Ascending aorta (tissue), 2 donors: ENCODE measurements at places on chromosomes 2 and 18.

DNA sequence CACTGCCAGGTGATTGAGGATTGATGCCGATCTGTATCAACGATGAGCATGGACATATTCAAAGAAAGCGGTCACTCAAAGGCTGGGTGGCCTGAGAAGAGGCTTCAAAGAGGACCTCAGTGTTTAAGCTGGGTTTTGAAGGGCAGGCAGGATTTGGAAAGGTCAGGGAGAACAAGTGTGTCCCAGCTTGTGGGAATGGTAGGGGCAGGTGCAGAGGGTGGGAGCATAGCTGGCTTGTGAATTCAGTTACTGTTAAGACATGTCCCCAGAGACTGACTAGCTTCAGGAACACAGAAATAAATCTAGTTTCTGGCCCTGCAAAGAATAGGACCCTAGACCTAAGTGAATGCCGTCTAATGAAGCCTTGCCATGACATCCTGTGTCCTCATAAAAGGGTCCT is 363.4 kb downstream of the CLIP4 start:
- no peak for DNase-seq

DNA sequence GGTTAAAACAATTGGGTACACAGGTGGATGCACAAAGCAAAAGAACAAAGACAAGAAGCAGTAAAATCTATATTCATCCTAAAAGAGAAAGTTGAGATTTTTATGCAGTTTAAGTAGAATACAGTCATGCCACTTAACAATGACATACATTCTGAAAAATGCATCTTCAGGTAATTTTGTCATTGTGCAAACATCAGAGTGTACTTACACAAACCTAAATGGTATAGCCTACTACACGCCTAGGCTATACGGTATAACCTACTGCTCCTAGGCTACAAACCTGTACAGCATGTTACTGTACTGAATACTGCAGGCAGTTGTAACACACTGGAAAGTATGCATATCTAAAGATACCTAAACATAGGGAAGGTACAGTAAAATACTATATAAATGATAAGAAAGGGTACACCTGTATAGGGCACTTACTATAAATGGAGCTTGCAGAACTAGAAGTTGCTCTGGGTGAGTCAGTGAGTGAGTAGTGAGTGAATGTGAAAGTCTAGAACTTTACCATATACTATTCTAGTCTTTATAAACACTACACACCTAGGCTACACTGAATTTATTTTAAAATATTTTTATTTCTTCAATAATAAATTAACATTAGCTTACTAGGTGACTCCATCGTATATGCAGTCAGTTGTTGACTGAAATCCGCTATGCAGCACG is 132.9 kb downstream of the BARD1 start:
- no peak for DNase-seq

DNA sequence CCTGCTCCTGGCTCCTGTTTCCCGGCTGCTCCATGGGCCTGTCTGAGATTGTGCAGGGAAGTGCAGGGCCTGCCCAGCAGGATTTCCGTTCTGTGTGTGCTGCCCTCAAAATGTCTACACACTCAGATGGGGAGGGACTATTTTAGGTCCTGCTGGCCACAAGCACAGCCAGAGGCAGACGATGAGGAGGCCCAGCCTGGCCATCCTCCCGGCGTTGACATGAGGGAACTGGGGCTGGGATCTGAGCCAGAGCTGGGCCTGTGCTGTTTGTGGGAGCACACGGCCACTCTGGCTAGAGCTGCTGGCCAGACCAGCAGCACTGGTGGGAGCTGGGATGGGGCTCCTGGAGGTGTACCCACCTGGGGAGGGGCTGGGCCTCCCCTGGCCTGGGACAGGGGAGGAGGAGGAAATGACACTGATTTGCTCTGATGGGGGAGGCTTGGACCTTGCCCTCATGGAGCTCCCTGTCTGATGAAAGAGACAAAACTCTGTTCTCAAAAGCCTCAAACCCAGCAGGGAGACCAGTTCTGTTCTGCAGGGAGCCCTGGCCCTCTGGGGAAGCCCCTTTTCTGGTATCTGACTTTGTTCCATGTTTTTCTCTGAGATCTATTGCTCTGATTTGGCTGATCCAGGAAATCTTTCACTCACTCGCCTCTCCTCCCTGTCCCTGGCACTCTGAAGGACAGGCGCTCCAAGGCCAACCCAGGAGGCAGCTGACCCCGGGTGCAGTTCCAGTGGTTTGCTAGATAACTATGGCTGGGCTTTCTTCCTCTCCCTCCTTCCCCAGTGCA is 161.8 kb downstream of the DYSF start:
- peak; percentile 46 for DNase-seq

DNA sequence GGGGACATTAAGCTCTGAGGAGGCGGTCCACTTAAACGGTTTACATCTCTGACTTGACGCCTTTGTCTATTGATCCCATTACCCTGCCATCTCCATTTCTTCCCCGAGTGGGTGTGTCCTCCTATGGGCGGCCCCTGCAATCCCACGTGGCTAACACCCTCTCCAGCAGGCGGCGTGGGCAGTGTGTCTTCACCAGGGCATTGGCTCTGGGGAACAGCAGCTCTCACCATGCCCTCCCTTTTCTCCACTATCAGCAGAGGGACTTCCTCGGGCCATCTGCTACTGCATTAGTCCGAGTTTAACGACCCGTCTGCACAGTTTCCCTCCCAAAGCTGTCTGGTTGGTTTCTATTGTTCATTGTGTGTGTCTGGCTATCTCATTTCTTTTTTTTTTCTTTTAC is 511.9 kb upstream of the NRP2 start:
- DNase-seq = no peak

DNA sequence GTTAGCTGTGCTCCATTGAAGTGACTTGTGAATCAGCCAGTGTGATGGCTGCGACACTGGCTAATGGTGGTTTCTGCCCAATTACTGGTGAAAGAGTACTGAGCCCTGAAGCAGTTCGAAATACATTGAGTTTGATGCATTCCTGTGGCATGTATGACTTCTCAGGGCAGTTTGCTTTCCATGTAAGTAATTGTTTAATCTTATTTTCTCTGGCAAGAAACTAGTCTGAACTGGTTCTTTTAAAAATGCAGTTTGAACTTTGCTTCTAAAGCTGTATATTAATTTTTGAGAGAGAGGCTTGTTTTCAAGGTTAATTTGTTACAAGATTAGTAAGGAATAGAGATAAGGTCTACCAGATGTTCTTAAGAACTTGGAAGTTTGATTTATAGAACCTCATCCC is 46.7 kb downstream of the GLS start:
- no peak for DNase-seq

DNA sequence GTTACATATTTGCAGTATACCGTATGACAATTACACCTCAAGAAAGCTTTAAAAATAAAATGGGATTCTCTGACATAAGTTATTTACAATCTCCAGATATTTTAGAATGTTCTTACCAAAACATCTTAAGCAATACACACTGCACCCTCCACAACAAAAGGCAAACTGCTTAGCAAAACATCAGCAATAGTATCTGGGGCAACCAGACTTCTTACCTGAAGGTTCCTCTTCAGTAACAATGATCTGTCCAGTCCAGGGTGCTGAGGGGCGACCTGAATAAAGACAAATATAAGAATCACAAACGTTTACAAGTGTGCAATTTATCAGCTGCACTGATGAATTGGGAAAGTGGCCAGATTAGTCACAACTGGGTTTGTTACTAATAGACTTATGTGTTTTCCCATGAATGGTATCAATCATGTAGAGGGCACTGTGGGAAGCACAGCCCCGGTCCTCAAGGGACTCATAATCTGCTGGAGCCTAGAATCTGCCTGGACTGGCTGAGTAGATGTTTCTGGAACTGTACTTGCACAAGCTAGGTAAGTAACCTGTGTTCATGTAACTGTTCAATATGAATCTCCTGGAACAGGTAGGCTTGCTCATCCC is 70.7 kb downstream of the MYOM1 start:
- DNase-seq = no peak

DNA sequence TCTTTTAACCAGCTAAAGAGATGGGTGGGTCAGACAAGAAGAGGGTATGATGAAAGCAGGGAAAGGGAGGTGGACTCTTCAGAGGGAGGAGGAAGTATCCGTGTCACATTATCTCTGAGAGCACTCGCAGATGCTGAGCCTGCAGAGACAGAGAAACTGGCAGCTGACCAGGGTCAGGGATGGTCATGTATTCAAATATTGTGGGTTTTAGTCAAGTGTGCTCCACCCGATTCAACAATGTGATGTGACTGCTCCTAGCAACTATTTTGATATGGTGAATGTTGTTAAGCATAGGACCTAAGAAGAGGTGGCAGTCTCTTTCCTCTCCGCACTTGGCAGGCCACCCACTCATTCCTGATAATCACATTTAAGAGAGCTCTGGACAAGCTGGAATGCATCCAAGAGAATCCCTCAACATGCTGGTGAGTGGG is 1.3 kb upstream of the CLIP4 start:
- peak; percentile 23 for DNase-seq

DNA sequence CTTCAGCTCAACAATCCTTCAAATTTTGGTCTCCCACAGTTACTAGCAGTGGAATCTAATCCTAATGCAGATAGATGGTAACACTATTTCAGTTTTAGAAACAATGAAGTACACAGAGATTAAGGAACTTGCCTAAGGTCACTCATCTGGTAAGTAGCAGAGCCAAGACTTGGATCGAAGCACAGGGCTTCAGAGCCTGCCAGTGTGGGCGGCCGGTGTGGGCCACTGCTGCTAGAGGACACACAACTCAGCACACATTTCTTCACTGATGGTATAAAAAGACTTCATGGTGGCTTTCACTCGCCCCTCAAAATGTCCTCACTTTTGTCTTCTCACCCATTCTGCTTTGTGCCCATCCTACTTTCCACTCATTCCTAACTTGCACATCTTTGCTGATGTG is 11.1 kb downstream of the C2orf74 start:
- DNase-seq = no peak

GRCh38 chr2:153875801-153876466 is 4.2 kb downstream of the GALNT13 start:
- DNase-seq = no peak

GRCh38 chr2:8851811-8852560 is 14.6 kb upstream of the KIDINS220 start:
- no peak for DNase-seq

GRCh38 chr2:8737571-8738175 is 55.8 kb downstream of the ID2 start:
- no peak for DNase-seq

GRCh38 chr2:226050822-226051221 is 651.3 kb downstream of the NYAP2 start:
- DNase-seq = no peak

DNA sequence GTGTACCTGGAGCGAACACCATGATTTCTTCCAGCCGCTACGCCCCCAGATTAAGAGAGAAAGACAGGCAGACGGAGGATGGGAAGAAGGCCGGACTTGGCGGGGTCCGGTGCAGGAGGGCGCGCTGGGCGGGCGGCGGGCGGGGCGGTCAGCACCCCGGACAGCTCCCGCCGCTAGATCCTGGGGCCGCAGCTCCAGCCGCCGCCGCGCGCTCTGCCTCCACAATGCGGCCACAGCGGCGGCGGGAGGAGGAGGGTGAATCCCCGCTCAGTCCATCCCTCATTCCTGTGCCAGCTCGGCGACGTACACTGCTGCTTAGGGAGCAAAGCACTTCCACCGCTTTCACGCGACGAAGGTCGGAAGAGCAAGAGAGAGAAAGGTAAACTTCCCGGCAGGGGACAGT is at the start of gene AKAIN1:
TSS of gene AKAIN1 (minus strand) at position 226 of the 403 bp plus-strand sequence. CDS start at position 22, 204 bp downstream.
- DNase-seq = no peak

DNA sequence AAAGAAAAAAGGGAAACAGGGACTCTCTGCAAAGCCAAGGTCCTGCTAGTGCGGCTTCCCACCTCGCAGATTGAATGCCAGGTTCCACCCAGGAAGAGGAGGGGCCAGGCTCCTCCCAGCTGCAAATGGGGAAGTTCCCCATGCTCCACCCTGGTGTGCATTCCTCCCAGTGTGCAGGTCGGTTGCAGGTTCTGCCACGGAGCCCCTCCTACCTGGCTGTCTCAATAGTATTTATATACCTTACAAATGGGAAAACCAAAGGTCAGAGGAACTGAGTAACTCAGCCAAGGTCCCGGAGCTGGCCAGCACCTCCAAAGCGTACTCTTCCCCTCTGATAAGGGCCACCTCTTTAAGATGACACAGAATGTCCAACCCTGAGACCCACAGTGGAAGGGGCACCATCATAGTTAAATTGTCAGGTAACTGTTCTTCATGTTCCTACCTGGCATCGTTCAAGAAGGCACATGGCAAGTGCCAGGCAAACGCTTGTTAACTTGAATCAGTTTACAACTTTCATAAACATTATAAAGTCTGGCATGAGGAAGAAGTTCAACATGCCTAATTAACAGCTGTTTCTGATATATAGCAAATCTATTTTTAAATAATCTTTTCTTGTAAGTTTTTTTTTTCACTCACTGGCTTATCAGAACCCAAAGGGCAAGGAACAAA is 35.5 kb downstream of the POU3F3 start:
- DNase-seq = no peak
